ENCODE measurements at places on chromosomes 1 and 21. TPM values are rescaled to one million over a fixed set of nuclear protein-coding genes. Genes with fewer than 3 reads are reported as not detected.

GRCh38 chr1:201883786-201884185, 4.9 kb upstream of the SHISA4 start:
- DNase-seq: no peak

DNA sequence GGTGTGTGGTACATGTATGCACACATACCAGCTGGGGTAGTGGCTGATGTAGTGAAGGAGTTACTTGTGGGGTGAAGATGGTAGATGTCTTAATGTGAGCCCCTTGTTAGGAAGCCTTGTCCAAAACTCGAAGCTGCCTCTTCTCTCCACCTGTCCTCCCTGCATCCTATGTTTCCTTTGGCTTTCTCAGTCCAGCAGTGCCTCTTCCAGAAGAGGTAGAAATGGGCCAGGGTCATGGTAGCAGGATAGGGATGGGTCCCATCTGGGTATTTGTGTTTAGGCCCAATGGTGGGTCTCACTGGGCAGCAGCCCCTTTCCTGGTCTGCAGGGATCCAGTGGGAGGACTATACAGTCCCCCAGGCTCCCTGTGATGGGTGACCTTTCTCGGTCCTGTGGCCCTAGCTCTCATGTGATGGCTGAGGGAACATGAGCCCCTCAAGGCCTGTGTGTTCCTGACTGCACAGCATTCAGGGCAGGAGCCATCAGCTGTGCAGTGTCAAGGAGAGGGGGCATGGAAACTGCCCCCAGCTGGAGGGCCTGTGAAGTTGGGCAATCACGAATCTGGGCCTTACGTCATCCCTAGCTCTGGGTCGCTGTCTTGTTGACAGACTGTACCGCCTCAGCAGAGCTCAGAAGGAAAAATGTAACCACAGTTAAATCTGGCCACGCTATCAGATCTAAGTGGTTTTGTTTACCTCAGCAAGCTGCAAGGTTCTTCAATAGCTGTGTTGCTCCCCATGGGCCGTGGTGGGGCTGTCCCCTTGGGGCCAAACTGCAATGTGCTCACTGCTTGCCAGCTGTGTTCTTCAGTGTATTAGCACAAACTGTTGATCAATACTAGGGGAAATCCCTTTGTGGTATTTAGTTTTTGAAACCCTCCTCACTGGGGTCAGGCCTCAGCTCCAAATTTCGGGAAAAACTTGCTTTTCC, 82.7 kb downstream of the NOS1AP start:
- DNase-seq: no peak

GRCh38 chr1:99645203-99645602, 710 bp upstream of the PALMD start:
- no peak for DNase-seq

DNA sequence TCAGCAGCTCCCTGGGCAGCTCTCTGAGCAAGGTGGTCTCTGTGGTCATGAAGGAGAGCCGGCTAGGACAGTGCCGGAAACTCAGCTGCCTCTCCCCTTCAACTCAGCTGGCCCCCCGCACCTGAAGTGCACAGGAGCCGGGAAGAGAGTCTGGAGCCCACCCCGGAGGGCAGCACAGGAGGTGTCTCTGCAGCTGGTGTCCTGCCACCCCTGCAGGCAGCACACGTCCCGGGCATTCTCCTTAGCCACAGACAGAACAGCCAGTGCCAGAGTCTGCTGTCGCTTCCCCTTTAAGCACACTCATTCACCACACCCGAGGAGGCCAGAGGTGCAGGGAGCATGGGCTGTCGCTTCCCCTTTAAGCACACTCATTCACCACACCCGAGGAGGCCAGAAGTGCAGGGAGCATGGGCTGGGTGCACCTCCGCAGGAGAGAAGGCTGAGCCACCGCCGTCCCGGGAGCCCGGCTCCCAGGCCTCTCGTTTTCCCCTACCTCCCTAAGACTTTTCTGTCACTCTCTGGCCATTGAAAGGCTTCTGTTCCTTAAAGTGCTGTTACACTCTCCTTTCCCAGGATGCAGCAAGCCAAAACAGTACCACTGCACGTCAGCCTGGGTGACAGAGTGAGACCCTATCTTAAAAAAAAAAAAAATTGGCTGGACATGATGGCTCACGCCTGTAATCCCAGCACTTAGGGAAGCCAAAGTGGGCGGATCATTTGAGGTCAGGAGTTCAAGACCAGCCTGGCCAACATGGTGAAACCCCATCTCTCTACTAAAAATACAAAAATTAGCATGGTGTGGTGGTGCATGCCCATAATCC, 16.9 kb upstream of the SAMD11 start:
- DNase-seq: peak; percentile 87

GRCh38 chr1:86147755-86148154, 8.8 kb downstream of the COL24A1 start:
- DNase-seq: no peak

GRCh38 chr1:175309996-175310395, 117.4 kb upstream of the KIAA0040 start:
- DNase-seq: no peak

DNA sequence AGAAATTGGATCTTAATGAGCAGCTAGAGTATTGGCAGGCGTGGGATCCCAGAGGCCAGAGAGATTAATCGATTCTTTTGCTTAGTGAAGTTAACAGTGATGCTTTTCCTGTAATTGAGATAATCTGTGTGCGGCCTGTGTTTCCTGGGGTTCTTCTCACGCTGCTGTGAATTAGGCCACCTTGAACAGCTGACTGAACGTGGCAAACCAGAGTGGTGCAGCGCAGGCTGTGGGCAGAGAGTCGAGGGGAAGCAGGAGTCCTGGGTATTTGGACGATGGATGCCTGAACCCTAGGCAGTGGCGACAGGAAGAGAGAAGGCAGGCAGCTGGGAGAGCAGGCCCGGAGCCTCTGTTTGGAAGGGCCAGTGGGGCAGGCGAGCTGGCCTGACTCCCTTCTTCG, 51.7 kb downstream of the RYR2 start:
- DNase-seq: no peak

The GJB3 gene
- not detected for total RNA-seq

The CASZ1 gene
- total RNA-seq: 8.4 TPM

The USH2A gene
- not detected for total RNA-seq

The EVA1B gene
- total RNA-seq: 34.5 TPM

The OR6K2 gene
- total RNA-seq: not detected

The BMP8B gene
- 0.74 TPM for total RNA-seq
